Posterior cingulate gyrus (tissue), 11 donors: ENCODE measurements at places on chromosomes 11 and 22.

DNA sequence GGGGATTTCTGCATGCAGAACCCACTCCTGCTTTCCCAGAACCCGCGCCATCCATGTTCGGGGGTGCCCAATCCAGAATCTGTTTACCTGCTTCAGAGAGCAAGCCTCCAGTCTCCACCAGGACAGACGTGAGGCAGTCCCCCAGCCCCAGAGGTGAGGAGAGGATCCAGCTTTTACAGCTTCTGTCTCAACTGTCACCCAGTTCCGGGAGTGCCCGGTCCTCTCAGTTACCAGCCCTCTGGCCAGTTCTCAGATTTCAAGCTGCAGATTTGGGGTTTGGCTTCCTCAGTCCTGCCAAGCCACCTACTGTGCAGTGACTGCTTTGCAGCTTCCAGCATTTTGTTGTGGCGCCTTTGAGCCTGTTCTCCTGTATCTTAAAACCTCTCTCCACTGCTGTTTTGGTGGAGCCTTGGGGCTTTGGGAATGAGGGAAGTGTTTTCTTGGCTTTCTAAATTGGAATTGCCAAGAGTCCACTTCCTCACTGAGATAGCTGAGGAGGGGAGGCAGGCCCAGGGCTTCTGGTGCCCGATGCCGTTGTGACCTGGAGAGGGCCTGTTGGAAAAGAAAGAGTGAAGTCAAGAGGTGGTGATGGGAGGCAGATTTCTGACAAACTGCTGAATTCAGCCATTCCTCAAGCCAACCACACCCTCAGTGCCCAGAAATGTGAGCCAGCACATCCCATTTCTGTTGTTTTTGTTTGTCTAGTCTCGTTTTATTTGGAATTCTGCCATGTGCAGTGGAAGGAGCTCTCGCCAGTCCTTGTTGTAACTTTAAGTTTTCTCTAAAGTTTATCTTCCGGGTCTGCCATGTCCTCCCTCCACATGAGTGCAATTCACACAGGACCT is 513.4 kb downstream of the TBC1D22A start:
- DNase-seq, result no peak

DNA sequence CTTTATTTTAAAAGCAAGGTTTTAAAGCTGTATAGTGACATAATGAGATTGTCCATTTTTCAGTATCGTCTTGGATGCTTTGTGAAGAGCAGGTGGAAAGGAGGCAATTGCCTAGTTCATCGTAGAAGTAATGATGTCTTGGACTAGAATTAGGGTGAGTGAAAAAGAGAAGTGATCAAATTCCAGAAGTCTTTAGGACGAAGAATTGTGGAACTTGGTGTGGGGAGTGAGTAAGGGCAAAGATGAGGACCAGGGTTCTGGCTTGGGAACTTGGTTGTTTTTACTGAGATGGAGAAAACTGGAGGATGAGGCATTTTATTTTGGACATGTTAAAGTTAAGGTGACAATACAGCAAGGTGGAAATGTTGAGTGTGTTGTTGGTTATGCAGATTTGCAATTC is 1.2 kb downstream of the ILK start:
- no peak for DNase-seq

- no peak for DNase-seq
Observed at GRCh38 chr11:24734742-24735237, 237.9 kb downstream of the LUZP2 start.

DNA sequence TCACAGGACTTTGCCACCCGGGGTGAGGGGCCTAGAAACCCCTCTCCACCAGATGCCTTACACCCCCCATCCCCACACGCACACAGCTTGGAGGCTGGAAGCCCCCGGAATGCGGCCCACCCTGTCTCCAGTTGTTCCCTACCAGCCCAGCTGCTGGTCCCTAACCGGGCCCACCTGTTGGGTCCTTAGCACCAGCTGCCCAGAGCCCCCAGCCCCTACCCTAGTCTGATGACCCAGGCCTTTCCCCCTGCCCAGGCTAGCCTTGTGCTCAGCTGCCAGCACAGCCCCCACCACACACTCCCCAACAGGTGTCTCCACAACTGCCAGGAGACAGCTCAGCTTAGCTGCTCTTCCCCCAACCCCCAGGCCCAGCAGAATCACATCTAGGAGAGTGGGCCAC is 67.1 kb downstream of the CDKN1C start:
- DNase-seq, result no peak

DNA sequence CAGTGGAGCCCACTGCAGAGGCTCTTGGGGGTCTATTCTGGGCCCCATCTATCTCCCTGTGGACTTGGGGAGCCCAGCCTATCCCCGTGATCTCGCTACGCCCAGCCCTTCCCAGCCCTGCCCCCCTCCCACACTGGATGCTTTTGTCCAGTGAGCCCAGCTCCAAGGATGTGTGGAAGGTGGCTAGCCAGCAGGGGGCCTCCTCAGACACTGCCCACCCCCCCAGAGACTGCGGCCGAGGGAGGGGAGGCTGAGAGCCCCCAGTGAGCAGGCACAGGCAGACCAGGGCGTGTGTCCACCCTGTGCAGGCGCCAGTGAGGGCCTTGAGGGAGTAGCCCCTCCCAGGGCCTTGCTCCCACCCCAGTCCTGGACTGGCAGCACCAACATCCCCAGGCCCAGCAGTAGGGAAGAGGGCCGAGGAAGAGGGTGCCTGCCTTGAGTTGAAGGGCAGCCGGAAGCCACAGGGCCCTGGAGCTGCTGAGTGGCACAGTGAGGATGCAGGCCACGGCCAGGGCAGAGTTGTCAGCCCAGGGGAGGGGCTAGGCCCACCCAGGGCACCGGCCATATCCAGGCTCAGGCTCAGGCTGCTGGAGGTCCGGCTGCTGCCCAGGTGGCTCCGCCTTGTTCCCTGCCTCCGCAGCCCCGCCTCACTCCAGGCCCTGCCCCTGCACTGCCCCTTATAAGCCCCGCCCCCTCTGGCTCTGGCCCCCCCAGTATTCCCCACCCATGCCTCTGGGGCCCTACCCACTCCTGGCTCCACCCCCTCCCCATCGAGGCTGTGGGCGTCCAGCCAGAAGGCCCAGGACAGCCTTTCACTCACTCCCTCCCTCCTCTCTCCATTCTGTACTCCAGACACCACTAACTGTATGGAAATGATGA is 28.0 kb downstream of the MOB2 start:
- DNase-seq, result no peak

GRCh38 chr11:80188076-80188627 is 747.3 kb upstream of the TENM4 start:
- DNase-seq, result no peak

DNA sequence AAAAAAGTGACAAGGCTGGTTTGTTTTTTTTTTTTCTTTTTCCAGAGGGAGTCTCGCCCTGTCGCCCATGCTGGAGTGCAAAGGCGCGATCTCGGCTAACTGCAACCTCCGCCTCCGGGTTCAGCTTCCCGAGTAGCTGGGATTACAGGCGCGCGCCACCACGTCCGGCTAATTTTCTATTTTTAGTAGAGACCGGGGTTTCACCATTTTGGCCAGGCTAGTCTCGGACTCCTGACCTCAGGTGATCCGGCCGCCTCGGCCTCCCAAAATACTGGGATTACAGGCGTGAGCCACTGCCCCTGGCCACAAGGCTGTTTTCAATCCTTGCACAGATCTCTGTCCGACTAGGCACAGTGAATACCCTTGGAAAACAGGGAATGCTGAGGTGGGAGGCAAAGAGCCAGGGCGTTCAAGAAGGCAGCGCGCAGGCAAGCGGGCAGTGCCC is 566 bp downstream of the ATP6V1E1 start:
- no peak for DNase-seq

DNA sequence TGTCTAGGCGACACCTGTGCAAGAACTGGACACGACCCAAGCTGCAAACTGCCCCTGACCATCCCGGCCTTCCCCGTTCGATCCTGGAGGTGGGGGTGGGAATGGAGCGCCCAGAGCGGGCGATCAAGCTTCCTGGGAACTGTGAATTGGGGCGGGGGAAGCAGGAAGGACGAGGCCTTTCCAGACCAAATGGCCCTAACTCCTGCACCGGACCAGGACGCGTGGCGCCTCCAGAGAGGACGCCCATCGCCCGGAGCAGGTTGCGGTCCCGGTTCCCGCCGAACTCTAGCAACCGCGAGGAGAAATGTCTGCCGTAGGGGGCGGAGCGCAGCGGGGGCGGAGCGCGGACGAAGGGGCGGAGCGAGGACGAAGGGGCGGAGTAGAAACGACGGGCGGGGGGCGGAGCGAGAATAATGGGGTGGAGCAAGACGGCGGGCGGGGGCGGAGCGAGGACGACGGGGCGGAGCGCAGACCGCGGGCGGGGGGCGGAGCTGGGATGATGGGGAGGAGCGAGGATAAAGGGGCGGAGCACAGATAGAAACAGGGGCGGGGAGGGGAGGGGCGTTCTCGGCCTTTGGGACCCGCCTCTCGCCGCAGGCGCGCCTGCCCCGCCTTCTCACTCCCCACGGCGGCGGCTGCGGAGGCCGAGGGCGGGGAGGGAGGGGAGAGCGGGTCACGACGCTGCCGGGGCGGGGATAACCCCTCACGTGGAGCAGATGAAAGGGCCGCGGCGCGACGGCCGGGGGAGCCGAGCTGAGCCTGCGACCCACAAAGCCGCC is at the start of gene ZNRF3:
TSS of gene ZNRF3 (plus strand) at position 695 of the 779 bp plus-strand sequence. CDS start 195 bp downstream, outside the sequence.
- peak; percentile 92 for DNase-seq

GRCh38 chr22:28139516-28139915 is 220.5 kb upstream of the PITPNB start:
- no peak for DNase-seq

- peak; percentile 85 for DNase-seq
Observed at GRCh38 chr11:65652511-65653228, 10.0 kb downstream of the RELA start.

GRCh38 chr11:119845756-119846155 is 116.8 kb upstream of the NECTIN1 start:
- DNase-seq, result no peak

GRCh38 chr11:77217156-77217555 is 84.3 kb downstream of the GDPD4 start:
- DNase-seq, result no peak

- no peak for DNase-seq
Observed at GRCh38 chr22:20968281-20968977, 1.4 kb downstream of the AIFM3 start.

- DNase-seq, result no peak
Observed at GRCh38 chr11:120867531-120867930, 156.4 kb upstream of the TBCEL start.

- no peak for DNase-seq
Observed at GRCh38 chr11:33531743-33532181, 168.9 kb downstream of the C11orf91 start.

GRCh38 chr11:116997071-116997470 is 101.2 kb downstream of the SIK3 start:
- DNase-seq, result no peak

GRCh38 chr11:106974831-106975230 is 43.4 kb downstream of the GUCY1A2 start:
- no peak for DNase-seq

DNA sequence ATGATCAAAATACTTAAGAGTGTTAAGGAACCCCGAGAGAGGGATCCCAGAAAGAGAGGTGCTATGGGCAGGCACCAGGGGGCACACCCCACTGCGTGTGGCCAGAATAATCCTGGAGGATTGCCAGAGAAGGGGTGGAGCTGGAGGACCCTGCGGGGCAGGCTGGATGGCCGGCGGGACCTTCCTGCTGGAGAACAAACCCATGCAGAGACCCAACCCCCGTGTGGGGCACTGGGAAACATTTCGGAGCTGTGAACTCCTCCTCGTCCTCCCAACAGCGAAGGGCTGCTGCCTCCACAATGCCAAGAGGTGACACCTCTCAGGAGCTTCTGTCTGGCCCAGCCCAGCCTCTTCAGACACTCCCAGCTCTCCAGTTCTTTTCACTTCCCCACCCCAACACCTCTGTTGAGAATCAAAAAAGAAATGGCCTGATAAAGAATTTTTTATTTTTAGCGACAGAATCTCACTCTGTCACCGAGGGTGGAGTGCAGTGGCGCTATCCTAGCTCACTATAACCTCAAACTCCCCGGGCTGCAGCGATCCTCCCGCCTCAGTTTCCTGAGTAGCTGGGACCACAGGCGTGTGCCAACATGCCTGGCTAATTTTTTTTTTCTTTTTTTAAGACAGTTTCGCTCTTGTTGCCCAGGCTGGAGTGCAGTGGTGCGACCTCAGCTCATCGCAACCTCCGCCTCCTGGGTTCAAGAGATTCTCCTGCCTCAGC is 25.6 kb downstream of the RHOD start:
- DNase-seq, result no peak

- DNase-seq, result no peak
Observed at GRCh38 chr22:48687606-48688005, 1140.1 kb downstream of the BRD1 start.

DNA sequence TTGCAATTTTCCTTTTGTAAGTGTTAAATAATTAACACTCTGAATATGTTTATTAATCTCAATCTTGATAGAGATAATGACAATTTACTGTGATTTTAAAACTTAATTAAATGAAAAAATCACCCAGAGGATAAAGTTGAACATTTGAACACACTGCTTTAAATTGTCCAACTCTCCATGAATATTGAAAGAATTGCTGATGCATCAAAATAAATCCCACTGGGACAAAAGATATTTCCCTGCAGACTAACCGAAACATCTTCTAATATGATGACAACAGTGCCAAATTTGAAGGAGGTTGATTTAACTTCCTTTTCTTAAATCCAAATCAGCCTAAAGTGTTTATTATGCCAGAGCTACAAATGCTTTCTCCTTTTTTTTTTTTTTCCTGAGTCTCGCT is 47.6 kb downstream of the F2 start:
- DNase-seq, result no peak
